ENCODE measurements at places on chromosomes 6 and 20. TPM values are rescaled to one million over a fixed set of nuclear protein-coding genes. Genes with fewer than 3 reads are reported as not detected.
A peak's percentile ranks its signal among the peaks of the same experiment; 100 is the strongest.

GRCh38 chr6:111032484-111033140, 50.8 kb downstream of the RPF2 start:
- peaks cover 4% of the 10 kb centered on the region for H3K4me1 ChIP-seq
- no peak overlapping the region for H3K4me3 ChIP-seq
- no peak overlapping the region for H3K27ac ChIP-seq
- no peaks in the 10 kb centered on the region for H3K27me3 ChIP-seq
- no peaks in the 10 kb centered on the region for H3K36me3 ChIP-seq

Gene FAXC
- 4.9 TPM for polyA plus RNA-seq

Gene CST4
- not detected for polyA plus RNA-seq

GRCh38 chr6:75566137-75566767, 35.4 kb upstream of the SENP6 start:
- no peaks in the 10 kb centered on the region for H3K36me3 ChIP-seq
- H3K27ac ChIP-seq, result no peak overlapping the region
- no peak overlapping the region for H3K4me3 ChIP-seq
- H3K4me1 ChIP-seq, result no peaks in the 10 kb centered on the region
- H3K27me3 ChIP-seq, result no peaks in the 10 kb centered on the region
- no peak for DNase-seq

DNA sequence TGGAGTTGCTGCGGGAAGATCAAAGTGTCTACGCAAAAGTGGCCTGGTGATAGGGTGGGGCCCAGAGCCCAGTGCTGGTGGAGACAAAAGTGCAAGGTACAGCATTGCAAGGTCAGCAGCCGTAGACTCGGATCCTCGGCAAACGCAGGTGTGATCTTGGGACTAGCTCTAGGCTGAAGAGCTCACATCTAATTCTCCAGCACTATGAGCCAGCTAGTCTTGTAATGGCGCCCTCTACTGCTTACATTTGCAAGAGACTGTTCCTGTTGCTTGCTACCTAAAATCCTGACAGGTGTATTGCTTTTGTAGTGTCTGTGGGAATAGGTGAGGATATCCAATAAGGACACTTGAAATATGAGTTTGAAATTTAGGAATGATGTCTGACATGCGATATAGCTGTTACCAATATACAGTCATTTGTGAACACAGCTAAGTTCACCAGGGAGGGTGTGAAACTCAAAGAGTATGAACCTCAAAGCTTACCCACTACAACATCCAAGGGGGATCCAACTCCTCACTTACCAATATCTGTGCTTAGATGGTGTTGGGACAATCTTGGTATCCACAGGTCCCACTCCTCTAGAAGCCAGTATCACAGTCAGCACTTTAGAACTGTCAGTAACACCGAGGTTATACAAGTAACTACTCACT, 58.4 kb downstream of the PDE7B start:
- DNase-seq, result peak; percentile 71
- no peak overlapping the region for H3K4me3 ChIP-seq
- H3K27ac ChIP-seq, result no peak overlapping the region
- H3K36me3 ChIP-seq, result no peaks in the 10 kb centered on the region

- H3K27ac ChIP-seq, result no peak overlapping the region
- H3K27me3 ChIP-seq, result no peaks in the 10 kb centered on the region
- DNase-seq, result no peak
- peaks cover 4% of the 10 kb centered on the region for H3K36me3 ChIP-seq
- peaks cover 11% of the 10 kb centered on the region for H3K4me1 ChIP-seq
Measured at GRCh38 chr6:143697076-143697800, 19.5 kb downstream of the PHACTR2 start.

GRCh38 chr6:67952121-67952520, 683.0 kb upstream of the ADGRB3 start:
- no peak overlapping the region for H3K4me3 ChIP-seq
- no peaks in the 10 kb centered on the region for H3K36me3 ChIP-seq
- H3K4me1 ChIP-seq, result no peaks in the 10 kb centered on the region

Gene DCBLD1
- polyA plus RNA-seq, result 14.2 TPM

Gene ZBTB46
- polyA plus RNA-seq, result 4.1 TPM

Data from large intestine (tissue), 12 donors.